ENCODE measurements at places on chromosomes 13 and 19.

DNA sequence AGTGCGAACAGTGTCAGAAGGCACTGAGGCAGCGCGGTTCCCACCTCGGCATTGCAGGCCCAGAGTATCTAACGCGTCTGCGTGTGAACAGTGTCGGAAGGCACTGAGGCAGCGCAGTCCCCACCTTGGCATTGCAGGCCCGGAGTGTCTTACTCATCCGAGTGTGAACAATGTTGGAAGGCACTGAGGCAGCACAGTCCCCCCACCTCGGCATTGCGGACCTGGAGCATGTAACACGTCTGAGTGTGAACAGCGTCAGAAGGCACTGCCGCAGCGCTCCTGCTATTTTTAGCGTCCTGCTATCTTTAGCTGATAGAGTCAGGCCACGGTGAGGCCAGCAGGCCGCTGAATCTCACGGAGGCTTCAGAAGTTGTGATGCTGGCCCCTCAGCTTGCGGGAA, 39.6 kb downstream of the ATP11A start:
- no peak for DNase-seq

DNA sequence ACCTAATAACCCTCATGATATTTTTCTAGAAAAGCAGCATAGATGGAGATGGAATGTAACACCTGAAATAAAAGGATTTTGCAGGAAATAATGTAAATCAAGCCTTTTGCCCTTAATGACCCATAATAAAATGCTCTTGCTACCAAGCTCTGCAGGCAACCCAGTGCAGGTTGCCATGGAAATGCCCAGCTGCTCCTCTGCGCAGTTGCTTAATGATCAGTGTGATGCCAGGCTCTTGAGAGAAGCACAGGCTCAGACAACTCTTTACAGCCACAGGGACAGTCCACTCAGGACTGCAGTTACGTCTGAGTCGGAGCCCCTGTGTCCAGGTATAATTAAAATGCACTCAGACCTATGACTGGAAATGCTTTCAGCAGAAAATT, 165.5 kb downstream of the LACC1 start:
- no peak for DNase-seq

DNA sequence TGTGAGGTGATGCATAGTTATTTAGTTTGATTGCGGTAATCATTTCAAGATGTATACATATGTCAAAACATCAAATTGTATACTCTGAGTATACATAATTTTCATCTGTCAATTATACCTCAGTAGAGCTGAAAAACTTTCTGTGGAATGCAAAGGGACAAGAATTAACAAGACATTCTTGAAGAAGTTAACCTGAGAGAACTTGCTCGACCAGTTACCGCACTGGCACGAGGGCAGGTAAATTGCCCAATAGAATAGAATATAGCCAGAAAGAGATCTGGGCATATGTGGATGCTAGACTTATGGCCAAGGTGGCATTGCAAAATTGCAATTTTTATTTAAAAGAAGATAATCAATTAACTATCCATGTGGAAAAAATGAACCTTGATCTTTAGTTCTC, 42.3 kb upstream of the GJB6 start:
- peak; percentile 81 for DNase-seq

DNA sequence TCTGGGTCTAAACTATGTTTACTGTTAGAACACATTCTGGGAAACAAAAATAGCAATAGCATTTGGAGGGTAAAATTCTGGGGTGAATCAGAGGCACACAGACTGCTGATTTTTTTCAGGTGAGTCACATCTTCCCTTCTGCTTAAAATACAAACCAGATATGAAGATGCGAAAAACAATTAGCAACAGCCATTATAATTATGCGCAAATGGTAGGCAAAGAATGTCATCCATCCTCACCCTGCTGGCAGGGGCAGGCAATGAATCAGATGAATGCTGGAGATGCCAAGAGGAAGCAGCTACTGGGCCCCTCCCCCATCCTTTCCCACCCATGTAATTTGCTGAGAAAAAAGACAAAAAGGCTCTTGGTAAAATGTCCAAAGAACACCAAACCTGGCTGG, 282.9 kb downstream of the KLF5 start:
- no peak for DNase-seq

- no peak for DNase-seq
Observed at GRCh38 chr19:50790922-50791467, 780 bp downstream of the ACP4 start.

- DNase-seq, result no peak
Observed at GRCh38 chr19:36051236-36051635, 2.8 kb downstream of the THAP8 start.

DNA sequence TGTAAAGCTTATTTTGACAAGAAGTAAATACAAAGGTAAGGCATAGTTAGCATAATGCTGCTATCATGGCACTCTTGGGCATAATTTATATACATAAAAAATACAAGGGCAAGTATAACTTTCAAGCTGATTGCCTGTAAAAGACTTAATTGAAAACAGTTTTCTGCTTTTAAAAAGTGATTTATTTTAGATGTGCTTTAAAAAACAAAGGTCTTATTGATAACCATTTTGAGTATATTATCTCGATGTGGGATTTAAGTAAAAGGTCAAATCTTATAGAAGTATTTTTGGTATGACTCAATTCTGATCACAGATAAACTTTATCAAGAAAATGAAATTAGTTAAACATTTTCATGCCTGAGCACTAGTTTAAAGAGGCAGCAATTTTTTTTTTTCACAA, 175.8 kb downstream of the KCNRG start:
- no peak for DNase-seq

GRCh38 chr19:632579-633067, 714 bp downstream of the POLRMT start:
- DNase-seq, result peak; percentile 47

DNA sequence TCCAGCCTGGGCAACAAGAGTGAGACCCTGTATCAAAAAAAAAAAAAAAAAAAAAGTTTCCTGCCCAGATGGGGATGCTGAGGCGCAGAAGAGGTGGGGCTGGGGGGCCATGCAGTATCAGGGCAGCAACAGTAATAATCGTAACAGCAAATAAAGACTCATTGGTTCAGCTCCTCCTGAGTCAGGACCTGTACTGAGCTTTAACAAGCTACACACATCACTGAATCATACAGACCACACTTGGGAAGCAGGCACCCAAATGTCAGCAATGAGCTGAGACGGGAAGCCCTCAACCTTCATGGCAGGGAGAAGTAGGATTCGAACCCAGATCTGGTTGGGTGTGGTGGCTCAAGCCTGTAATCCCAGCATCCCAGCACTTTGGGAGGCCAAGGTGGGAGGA, 10.6 kb upstream of the DPF1 start:
- DNase-seq, result no peak

DNA sequence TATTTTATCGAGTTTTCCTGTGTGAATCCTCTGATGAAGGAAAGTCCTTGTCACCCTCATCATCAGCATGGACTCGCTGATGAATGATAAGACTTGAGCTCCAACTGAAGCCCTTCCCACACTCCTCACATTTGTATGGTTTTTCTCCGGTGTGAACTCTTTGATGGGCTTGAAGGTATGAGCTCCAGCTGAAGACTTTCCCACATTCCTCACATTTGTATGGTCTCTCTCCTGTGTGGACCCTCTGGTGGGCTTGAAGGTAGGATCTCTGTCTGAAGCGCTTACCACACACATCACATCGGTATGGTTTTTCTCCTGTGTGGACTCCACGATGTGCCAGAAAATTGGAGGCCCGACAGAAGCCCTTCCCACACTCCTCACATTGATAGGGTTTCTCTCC, 21.7 kb downstream of the ZNF45 start:
- DNase-seq, result no peak

DNA sequence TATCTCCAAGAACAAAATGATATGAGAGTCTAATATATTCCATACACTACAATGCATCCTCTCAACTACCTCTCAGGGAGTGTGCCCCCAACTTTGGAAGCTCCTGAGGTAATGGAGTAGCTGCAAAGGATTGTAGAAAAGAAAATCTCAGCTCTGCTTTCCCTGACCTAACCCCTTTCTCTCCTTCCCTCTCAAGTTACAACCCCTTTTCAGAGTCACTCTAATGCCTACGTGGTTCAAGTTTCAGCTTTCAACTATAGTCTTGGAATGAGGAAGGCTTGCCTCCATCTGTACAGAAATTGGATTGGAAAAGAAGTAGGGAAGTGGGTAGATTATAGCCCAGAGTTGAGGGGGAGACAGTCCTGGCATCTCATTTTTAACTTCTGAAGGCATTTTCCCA, 256.0 kb downstream of the PCDH9 start:
- no peak for DNase-seq

- no peak for DNase-seq
Observed at GRCh38 chr13:62207388-62207787, 791.7 kb upstream of the PCDH20 start.

GRCh38 chr19:49594993-49595818, 4.2 kb downstream of the PRR12 start:
- DNase-seq, result no peak

DNA sequence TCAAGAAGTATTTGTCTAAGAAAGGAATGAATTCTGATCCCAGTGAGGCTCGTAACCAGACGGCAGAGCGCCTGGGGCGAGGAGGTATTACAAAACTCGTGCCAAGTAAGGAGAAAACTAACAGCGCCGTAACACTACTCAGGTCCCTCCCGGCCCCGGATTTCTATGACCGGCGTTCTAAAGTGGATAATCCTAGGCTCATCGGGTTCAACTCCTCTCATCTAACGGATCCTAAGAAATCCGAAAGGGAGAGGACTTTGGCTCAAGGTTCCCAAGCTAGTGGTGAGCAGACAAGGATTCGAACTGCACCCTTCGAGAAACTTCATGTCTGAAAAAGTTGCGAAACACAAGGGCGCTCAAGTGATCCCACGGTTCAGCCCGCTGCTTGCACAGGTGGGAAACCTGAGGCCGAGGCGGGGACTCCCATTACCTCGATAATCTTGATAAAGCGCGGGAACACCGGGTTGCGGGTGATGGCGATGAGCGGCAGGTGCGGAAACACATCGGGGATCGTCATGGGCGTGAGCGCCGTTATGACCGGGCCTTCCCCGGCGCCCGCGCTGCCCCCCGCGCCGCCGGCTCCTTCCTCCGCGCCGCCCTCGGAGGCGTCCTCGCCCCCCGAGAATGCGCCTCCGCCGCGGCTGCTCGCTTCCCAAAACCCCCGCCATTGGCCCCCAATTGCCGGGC, 529 bp downstream of the LONP1 start:
- DNase-seq, result peak; percentile 33

DNA sequence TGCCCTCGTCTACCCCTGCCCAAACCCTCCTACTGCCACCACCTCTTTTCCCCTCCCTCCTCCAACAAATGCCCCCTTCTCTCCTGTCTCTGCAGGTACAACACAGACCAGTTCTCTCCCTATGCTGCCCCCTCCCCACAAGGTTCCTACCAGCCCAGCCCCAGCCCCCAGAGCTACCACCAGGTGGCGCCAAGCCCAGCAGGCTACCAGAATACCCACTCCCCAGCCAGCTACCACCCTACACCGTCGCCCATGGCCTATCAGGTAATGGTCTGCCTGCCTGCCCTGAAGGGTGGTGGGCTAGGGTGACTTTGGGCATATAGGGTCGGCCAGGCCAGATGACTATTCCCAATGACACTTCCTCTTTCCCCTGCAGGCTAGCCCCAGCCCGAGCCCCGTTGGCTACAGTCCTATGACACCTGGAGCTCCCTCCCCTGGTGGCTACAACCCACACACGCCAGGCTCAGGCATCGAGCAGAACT, 6.5 kb upstream of the TIMM50 start:
- no peak for DNase-seq

- DNase-seq, result no peak
Observed at GRCh38 chr13:100470866-100471505, 117.6 kb downstream of the GGACT start.

DNA sequence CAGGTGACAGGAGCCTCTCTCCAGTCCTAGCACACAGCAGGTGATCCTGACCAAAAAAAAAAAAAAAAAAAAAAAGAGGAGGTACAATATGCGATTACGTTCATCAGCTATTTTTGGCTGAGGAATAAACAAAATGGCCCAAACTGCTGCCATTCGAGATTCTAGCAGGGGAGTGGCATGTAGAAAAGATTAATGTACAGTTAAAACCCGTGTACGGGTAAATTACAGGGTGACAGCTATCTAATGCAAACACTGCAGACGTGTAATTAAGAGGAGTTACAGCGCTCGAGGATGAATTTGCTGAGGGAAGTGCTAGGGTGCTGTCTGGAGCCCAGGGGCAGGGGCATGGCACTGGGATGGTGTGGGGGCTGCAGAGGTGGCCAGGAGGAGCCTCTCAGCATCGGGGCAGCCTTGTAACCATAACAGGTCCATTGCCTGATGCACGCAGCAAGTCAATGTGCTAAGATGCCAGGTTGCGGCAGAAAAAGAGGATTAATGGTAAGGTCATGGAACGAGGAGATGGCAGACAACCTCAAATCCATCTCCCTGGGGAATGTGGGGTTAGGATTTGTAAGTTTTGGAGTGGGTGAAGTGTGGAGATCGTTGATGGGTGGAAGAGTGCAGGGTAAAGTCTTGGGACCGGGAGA, 17.4 kb downstream of the CHST8 start:
- no peak for DNase-seq

DNA sequence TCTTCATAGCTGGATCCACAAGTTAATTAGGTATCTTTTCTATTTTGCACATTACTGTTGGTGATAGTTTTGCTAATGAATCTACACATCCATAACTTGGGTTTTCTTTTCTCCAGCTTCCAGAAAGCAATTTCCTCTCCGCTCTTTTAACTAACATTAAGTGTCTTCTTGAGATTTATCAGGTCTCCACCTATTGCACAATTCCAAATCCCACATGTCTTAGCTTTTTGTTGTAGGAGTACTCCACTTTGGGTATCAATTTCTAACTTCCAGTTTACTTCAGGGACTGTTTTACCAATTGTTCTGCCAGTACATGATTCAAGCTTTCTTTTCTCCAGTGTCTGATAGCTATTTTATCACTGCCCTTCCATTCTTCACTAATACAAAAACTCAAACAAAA, 129.6 kb downstream of the OLFM4 start:
- no peak for DNase-seq

GRCh38 chr13:62933809-62934208, 1518.2 kb upstream of the PCDH20 start:
- DNase-seq, result no peak

DNA sequence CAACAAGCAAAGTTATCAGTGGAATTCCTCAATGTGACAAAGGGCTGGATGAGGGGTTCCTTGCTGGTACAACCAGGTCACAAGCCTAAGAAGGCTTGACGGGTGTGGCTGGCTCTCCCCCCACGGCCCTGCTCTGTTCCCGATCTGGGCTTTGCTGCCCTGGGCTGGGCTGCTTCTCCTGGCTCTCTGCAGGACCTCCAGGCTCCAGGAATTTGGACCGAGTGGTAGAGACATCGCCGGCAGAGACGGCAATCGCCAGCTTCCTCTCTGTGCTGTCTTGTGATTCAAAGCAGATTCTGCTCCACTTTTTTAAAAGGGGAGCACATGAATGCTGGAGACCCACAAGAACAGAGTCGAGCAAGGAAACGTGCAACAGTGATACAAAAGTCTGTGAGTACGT, at the start of gene SERPINE3:
SERPINE3 (plus strand) TSS at position 338 of the 400 bp plus-strand sequence. CDS start 1,401 bp downstream, outside the sequence.
- DNase-seq, result no peak
